Foreskin fibroblast (primary cell): ENCODE measurements at places on chromosomes 5 and 9.

DNA sequence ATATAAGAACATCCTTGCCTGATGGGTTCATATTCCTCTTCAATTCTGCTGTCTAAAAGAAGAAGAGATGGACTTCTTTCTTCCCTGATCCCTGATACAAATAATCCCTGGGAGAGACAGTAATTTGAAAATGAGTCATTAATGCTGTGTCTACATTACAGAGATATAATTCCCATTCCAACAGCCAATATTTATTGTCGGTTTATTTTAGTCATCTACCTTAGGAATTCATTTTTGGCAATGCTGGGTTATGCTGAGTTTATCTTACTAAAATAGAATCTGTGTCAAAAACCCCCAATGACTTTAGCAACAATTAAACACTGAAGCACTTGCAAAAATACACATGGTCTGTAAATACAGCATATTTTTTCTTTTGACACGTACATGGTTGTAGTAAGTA lies 23.9 kb downstream of the ZNF474 start:
- peak; percentile 46 for DNase-seq

GRCh38 chr9:116358251-116358650 lies 204.7 kb downstream of the PAPPA start:
- DNase-seq = no peak

DNA sequence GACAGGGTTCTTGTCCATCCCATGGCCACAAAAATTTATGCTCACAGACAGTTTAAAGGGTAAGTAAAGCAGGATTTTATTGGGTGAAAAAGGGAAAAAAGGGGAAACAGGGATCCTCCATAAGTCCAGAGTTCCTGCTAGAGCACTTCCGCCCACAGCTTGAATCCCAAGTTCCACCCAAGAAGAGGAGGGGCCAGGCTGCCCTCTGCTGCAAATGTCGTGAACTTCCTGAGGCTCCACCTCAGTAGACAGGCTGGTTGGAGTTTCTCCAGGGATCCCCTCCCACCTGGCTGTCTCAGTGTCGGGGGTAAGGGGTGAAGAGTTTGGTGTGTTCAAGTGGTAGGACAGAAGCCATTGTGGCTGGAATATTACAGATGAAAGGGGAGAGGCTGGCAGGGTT lies 275.0 kb upstream of the SGCD start:
- DNase-seq = no peak

DNA sequence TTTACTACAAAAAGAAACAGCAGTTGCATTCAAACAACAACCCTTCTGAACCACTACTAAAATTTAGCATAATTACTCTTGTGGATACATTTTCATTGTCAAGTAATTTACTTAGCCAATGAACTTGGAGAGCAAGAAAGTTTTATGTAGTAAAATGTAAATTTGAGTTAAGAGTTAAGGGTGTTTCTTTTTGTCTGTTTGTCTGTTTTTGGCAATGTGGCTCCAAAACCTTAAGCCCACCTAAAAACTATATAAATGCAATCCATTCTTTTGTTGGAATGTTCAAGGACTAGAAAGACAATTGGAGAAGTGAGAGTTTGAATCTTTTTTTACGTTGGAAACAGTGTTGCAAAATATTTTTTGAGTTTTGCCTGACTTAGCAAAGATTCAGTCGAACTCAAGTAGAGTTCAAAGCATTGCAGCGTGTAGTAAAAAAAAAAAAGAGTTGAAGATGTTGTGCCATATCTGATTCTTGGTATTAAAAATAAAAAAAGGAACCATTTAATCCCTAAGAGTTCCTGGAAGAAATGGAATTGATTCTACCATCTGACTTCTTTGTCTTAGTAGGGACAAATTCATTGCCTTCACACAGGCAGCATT lies 867 bp downstream of the SYK start:
- no peak for DNase-seq

GRCh38 chr9:5566054-5566618 lies 55.8 kb downstream of the PDCD1LG2 start:
- DNase-seq = no peak

DNA sequence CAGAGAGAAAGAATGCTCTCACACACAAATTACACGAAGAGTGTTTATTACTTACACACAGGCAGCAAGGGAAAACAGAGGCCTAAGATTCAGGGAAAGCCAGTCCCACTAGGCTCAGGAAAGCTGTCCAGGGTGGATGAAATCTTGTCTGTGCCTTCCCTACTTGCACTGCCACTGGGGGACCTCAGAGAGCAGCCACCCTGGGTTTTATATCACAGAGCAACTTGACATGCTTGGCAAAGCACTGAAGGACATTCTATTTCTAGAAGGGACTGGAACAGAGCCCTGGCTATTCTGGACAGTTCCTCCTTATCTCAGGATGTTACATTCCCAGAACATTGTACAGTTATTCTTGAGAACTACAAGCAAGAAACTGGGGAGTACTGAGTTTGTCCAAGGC lies 7.5 kb upstream of the PRSS3 start:
- no peak for DNase-seq

DNA sequence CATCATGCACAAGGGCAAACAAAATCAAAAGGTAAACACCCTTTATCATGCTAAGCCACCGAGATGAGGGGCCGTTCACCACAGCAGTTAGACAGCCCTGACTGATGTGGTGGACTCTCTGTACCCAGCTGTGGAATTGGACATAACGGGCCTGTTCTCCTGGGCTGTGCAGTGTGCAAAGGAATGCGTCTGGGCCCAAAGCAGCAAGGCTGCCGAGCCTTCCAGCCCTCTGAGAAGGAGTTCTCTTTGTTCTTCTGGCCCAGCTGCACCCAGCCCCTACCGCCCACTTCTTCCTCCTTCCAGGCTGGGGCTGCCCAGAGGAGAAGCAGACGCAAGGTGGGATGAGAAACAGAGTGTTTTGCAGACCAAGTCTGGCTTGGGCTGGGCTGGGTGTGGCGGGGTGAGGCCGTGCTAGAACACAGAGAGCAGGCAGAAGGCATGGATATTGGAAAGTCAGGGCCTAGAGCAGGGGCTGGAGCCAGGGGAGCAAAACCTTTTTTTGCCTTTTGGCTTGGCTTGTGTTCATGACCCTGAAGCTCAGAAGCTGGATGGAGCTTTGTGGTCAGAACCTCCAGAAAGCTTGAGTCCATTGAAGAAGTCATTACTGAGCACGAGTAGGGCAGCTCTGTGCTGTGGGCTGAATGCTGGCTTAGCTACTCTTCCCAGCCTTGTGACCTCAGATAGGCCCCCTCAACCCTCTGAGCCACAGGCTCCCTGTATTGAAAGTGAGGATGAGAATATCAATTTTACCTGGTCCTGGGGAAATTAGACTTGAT lies 49.8 kb upstream of the SH3PXD2B start:
- no peak for DNase-seq

- no peak for DNase-seq
Observed at GRCh38 chr5:133512896-133513295, 99.4 kb downstream of the FSTL4 start.

- peak; percentile 1 for DNase-seq
Observed at GRCh38 chr5:174690271-174690670, 34.1 kb upstream of the MSX2 start.

GRCh38 chr5:17929171-17929570 lies 294.9 kb downstream of the TAF11L14 start:
- DNase-seq = no peak

DNA sequence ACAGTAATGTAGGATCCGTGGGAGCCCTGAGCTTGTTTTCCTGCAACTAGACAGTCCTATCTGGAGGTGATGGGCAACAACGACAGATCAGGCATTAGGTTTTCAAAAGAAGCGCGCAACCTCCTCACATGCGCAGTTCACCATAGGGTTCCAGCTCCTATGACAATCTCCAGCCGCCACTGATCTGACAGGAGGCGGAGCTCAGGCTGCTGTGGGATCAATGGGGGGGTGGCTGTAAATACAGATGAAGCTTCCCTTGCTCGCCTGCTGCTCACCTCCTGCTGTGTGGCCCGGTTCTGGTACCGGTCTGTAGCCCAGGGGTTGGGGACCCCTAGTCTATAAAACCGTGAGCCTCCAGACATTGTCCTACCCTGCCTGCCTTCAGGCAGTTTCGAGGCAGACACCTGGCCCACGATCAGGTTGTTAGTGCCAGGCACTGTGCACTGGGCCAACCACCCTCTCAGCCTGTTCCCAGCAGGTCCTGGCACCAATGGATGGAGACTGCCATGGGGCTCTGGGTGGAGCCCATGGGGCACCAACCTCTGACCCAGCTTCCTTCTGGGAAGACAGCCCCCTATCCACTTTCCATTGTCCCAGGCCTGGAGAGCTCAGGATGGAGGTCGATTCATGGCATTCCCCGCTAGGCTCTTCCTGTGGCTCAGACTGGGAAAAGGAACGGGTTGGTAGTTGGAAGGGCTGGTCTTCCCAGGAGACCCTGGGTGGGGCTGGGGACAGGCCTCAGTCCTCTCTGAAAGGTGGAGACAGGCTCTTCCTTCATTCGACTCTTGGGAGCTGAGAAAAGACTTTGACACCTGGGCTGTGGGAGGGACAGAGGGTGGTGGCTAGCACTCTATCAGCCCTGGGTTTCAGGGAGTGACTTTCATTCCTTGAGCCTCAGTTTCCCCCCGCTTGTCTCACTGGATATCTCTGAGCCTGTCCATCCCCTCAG lies 1.7 kb downstream of the ENDOG start:
- peak; percentile 39 for DNase-seq

DNA sequence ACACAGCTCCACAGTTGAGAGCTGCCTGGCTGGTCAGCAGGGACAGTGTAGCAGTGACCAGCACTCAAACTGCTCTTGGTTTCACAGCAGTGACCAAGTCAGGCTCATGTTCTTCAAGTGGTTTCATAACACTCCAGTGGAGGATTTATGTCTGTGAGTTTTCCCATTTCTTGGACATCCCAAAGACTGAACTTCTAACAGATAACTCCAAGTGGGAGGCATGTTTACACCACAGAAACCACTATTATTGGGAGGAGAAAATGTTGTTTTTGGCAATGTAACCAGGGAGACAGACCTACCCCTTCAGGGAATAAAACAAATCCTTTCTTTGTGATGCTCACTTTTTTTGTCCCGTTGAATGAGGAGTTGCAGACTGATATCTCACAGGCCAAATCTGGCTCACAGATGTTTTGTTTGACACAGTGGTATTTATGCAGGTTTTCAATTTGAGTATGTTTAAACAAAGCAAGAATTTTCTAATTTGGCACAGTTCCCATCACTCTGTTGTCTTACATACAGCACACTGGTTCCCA lies 141.5 kb downstream of the RMI1 start:
- DNase-seq = no peak

DNA sequence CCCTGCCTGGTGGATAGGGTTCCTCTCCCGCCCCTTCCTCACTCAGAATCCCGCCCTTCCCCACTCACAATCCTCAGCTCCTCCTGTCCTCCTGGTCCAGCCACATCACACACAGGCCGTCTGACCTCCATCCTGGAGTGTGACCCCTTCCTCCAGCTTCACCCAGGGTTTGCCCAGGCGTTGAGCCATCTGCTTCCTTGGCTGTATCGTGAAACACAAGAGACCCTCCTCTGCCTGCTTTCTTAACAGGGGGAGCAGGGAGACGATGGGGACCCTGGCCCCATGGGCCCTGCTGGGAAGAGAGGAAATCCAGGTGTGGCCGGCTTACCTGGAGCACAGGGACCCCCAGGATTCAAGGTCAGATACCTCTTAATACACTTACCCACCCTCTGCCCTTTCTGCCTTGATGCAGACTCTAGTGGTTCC lies 32.3 kb upstream of the ORM1 start:
- no peak for DNase-seq

DNA sequence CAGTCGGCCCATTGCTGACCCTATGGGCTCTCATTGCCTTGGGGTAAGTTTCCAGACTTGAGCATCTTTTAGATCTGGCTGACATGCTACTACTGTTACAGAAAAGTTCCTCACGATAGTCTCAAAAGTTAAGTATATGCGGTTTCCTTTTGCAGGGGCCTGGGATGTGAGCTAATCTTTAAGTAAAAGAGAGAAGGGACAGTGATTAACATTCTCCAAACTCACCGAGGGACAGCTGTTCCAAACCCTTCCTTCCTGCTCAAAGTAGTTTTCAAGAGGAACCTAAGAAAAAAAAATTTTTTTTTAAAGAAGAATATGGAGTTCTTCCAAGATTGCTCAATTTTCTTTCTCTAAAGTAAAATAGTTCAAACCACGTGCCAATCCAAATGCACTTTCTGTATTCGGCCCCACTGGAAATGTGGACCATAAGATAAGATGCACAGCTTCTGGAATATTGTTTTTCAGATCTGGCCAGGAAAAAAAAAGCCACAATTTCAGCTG lies 168.0 kb upstream of the SPRY4 start:
- DNase-seq = peak; percentile 21

DNA sequence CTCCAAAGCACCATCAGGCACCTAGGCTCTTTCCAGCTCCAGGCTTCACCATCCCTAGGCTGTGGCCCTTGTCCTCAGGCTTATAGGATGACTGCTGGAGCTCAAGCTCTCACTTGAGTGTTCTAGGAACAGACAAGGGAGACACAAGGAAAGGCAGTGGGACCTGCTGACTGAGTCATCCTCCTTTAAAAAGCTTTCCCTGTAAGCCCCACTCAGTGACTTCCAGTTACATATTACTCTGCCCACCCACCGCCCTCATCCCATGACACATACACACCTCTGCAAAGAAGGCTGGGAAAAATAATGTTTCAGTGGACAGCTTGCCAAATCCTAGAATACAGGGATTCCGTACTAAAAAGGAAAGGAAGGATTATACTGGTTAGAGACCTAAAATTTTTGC lies 154.2 kb upstream of the ZNF366 start:
- peak; percentile 69 for DNase-seq

DNA sequence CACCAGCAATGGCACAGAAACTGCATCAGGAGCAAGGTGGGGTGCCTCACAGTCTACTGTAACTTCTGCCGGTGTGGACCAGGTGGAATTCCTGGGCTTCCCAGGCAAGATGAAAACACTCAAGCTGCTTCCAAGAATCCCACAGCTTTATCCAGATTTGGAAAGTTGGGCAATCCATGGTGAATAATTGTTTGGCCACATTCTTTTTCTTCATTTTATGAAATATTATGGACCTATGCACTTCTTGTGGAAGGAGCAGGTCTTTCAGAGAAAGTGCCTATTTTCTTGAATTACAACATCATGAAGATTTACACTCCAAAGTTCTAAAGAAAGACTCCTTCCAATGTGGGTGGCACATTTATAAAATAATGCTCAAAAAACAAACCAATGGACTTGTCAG lies 503.6 kb downstream of the SEMA5A start:
- no peak for DNase-seq

DNA sequence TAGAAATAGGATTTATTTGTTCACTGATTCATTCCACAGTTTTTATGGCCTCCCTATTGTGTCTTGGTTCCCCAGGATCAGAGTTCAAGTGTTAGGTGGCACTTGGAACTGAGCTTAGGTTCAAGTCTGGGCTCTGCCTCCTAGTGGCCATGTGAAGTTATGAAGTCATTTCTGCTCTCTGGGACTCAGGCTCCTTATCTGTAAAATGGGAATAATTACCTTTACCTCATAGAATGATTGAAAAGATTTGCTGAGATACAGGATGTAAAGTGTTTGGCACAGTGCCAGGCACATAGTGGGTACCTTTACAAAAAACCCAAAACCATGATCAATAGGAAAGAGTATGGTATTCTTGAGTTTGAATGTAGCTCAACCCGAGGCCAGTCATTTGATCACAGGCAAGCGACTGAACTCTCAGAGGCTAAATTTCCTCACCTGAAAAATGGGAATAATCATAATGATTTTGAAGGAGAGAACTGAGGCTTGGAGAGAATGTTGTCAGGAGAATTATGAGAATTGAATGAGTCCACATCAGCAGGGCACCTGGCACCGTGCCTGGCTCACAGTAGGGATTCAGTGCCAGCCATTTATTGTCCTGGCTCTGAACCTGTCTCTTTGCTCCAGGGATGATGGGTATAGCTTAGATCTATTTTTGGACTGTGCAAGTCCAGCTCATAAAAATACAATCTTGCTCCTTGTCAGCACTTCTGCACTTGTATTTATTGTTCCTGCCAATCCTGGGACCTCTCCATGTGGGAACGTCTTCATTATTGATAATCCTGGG lies 10.8 kb downstream of the NSG2 start:
- DNase-seq = no peak

GRCh38 chr9:97601228-97601898 lies 31.8 kb downstream of the TSTD2 start:
- DNase-seq = no peak
